ENCODE measurements at places on chromosomes 2 and 18. TPM values are rescaled to one million over a fixed set of nuclear protein-coding genes. Genes with fewer than 3 reads are reported as not detected.

The NPPC gene
- 1.1 TPM for total RNA-seq

The PAX8 gene
- total RNA-seq = 2.3 TPM

The TTR gene
- not detected for total RNA-seq

The ZDBF2 gene
- total RNA-seq = 10.1 TPM

The RAB11FIP5 gene
- total RNA-seq = 4.0 TPM

DNA sequence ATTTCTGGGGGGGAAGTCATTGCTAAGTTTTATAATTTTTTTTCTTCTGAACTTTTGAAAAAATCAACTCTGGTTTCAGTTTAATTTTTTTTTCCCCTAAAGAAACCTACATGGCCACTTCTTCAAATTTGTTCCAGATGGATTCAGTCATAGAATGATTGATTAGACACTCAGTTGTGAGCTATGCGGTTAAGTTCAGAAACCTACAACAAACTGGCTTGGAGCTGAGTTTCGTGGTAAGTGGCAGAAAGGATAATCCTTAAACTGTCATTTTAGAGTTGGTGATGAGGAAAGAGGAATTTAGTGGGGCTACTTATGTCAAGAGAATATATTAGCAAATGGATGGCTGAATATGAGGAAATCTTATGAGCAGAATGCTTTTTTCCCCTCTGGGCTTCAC, 23.7 kb downstream of the EFEMP1 start:
- no peak for DNase-seq

- no peak for DNase-seq
These were observed 94.9 kb downstream of the AGAP1 start for GRCh38 chr2:235588750-235589149.

- no peak for DNase-seq
These were observed 720 bp downstream of the KRTCAP3 start for GRCh38 chr2:27442920-27443282.

GRCh38 chr2:188196343-188197008, 95.2 kb upstream of the GULP1 start:
- no peak for DNase-seq

- DNase-seq = no peak
These were observed 19.8 kb downstream of the YWHAQ start for GRCh38 chr2:9610781-9611548.

DNA sequence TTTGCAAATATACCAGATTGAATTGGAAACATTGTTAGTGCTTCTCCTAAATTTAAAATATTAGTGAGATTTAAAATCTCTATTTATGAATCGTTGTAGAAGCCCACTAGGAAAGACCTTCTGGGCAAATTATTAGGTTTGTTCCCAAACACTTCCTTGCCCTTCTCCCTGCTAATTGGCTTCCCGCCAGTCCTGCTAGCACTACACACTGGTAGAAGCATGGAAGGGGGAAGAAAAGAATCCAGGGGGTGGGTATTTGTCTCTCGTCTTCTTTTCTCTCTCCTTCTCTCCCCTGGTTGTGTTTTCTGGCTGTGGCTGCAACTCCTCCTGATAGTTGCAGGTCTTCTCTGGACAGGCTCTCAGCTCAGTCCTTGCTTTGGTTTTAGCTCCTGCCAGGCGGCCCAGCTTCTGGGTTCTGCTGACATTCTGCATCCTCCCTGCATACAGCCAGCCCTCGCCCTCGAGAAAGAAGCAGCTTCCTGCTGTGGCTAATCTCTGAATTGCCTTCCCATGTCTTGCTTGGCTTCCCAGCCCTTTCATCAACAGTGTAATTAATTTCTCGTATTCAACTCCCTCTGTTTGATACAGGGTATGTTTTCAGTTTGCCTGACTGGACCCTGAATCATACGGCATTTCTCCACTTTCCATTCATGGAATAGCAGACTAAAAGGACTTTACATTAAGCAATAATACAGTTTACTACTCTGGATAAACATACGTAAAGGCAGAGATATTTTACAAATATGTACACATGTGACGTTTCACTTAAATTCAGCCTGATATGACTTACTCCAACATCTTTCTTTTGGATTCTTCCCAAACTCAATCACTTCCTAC, 6.9 kb upstream of the PARD3B start:
- no peak for DNase-seq

DNA sequence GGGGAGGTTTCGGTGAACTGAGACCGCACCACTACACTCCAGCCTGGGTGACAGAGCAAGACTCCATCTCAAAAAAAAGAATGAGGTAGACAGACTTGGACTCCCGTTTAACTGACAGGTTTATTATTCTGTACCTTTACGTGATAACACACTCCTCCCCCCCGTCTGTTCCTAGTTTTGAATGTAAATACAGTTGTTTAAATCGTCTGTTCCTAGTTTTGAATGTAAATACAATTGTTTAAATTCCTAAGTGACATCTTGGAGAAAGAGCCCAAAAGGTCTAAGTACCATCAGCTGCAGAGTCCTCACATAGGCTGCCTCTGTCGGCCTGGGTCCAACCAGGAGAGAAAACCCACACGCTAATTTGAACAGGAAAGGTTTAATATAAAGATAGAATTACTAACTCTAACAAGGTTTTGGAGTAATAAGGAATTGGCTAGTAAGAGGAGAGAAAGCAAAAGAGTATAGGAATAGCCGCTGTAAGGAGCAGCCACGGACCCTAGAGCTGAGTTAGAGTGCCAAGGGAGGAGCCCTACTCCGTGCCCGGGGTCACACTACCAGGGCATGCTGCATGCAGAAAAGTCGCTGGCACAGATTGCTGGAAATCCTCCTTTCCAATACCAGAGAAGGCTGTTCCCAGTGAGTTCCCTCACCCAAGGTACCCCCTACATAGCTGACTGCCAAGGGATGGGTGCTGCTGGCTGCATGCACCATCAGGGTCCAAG, 83.5 kb upstream of the RANBP2 start:
- DNase-seq = no peak

- DNase-seq = no peak
These were observed 44.1 kb upstream of the CYRIA start for GRCh38 chr2:16709769-16710168.

- DNase-seq = no peak
These were observed 321.0 kb downstream of the MEIS1 start for GRCh38 chr2:66755974-66756373.

DNA sequence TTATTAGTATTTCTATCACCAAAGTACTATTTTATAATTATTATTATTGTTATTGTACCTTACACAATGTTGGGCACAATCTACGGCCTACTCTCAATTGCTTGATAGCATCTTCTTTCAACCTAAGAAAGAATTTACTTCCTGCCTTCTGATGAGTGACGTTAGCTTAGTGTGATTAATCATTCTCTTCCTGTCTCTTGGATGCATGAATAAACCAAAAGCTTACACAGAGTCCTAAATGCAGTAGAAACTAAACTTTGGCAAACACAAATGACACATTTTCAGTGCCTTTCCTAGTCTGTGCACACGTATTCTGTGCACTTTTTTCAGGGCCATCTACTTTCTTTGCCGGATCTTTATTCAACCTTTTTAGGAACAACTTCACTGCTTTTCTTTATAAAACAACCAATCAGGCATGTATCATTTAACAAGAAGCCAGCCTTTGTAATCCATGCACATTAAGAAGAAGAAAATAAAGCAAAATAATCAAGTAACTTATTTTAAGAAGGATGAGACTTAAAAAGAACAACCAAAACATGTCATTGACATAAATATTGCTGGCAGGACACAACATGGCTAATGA, 19.1 kb downstream of the TRAK2 start:
- DNase-seq = no peak

DNA sequence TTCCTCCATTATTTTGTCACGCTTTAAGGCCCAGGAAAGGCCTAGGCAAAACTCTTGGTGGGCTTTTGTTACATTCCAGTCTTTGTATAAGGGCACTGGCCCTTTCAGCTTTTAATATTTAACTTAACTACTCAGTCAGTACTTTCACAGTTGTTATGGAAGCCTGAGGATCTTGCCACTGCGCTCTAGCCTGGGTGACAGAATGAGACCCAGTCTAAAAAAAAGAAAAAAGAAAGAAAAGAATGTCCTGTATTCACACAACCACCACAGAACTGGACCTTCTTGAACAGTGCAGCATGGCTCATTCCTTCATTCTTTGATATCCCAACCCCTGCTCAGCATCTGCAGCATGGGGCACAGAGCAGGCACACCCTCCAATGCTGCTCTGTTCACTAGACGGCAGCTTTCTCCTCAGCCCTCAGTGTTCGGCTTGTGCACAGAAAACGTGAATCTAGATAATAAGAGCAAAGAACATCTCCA, 93.4 kb upstream of the MSH2 start:
- no peak for DNase-seq

- no peak for DNase-seq
These were observed 28.9 kb downstream of the SERTAD2 start for GRCh38 chr2:64624862-64625261.

GRCh38 chr2:128422571-128422970, 103.9 kb upstream of the HS6ST1 start:
- no peak for DNase-seq

GRCh38 chr2:26494891-26495290, 17.0 kb upstream of the OTOF start:
- no peak for DNase-seq

GRCh38 chr2:102301867-102302362, 9.4 kb upstream of the IL1RL1 start:
- peak; percentile 55 for DNase-seq

All from activated naive CD8-positive, alpha-beta T cell treated with anti-CD3 and anti-CD28 coated beads for 36 hours (primary cell).